ENCODE measurements at places on chromosomes 7 and 10.

DNA sequence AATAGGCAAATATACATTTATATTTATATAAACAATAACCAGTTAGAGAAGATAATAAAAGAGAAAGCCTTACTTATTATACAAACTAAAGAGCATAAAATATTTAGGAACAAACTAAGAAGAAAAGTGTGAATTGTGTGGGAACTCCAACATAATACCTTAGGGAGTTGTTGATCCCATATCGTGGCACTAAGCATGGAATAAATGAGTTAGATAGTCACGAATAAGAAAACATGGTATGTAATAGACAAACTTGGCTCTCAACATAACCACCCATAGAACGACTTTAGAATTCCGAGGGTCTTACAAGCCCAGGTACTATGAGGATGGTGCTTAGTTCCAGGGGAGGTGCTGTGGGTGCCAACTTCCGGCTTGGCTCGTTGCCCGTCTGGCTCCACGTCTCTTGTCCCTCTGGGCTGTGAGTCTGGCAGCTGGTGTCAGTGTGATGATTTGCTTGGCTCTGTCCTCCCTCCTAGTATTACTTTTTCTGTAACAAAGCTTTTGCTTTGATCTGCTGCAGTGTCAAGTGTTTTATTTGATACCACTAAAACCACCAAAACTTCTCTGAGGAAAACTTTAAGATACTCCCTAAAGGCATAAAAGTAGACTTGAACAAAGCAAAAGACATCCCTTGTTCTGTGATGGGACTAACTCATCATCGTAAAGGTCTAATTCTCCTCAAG is 9.5 kb upstream of the RBM20 start:
- no peak for DNase-seq

- no peak for DNase-seq
Observed at GRCh38 chr10:34335960-34336690, 479.0 kb downstream of the PARD3 start.

GRCh38 chr7:26584326-26584725 is 280.1 kb downstream of the SKAP2 start:
- no peak for DNase-seq

GRCh38 chr7:90825779-90826178 is 229.7 kb downstream of the CDK14 start:
- no peak for DNase-seq

DNA sequence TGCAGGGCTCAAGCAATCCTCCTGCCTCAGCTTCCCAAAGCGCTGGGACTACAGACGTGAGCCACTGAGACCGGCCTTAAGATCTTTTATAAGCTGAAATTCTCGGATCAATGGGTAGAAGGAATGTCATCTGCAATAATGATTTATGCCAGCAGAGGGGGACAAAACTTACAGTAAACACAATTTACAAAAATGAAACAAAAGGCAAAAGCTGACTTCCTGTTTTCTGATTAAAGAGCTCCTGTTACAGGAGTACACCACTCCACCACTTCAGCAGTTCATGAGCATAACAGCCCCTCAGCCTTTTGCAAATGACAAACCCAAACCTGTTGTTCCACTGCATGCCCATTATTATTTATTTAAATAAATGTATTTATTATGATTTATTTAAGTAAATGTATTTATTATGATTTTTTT is 88.5 kb upstream of the ATP6V0A4 start:
- DNase-seq = no peak

GRCh38 chr7:74263399-74264120 is 9.4 kb upstream of the RFC2 start:
- no peak for DNase-seq

DNA sequence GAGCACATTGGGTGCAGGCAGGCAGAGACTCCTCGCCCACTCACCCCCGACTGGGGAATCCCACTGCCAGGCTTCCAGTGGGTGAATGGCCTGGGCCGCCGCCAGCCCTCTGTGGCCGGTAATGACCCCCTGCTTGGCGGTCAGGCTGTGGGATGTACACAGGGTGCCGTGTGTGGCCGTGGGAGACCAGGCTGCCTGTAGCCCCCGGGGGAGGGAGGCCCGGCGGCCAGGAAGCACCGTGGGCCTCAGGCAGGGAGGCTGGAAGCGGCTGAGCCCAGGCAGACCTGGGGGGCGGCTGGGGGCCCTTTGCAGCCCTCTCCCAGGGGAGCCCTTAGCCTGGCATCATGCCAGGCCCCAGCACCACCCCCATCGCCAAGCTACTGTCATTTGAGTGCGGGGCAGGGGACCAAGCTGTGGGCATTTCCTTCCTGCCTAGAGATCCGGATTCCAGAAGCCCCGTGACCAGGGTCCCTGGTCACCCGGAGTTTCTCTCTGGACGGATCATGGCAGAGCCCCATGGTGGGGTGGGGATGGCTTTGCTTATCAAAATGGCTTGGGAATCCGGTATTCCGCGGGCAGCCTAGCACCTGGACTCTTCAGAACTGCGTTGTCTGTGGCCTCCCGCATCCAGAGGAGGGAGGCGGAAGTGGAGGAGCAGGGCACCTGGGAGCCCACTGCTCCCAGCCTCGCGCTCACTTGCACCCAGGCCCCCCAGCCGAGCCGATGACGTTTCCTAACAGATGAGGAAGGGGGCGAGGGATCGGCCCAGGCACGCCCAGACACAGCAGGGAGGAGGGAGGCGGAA is 1.1 kb downstream of the TTYH3 start:
- DNase-seq = no peak

DNA sequence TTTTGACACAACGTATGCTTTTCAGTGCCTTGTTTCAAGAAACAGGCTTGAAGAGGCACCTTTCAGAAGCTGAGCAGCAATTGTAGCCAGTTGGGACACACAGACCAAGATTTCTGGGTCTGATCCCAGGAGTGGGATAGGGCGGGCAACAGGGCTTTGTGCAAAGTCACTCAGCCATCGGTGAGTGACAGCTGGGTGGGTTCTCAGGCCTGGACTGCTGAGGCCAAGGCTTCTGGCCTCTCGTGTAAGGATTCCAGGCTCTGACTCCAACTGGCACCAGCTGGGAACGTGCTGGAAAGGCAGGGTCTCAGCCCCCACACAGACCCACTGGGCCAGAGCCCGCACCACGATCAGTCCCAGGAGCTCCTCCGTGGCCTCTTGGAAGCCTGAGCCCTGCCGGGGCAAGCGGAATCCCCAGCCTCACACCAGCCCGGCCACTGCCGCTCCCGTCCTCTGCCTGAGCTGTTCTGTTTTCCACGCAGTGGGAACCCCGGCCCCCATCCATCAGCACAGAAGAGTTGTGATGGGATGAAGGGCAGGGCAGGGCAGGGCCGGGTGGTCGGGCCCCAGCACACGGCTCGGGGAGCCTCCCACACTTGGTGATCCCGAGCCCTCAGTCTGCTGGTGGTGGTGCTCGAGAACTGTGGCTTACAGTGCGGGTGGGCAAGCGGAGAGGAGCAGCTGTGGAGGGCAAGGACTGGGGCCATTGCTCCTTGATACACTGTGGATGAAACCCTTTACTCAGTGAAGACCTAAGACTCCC is 46.8 kb downstream of the VIPR2 start:
- DNase-seq = no peak

DNA sequence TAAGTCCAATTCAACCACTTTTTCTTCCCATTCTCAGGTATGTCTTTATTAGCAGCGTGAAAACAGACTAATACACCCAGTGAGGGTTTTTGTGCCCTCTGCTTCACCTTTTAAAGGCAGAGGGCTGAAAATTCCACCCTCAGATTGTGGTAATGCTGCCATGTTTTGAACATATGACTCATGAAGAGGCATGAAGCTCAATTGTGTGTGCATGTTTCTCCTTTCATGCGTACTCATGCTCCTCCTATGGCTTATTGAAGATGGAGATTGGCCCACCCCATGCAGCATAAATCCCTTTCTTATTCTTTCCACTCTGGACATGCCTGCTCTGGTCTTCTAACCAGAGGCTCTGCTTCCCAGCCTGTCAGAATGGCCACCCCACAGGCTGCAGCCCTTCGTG is 168.0 kb upstream of the PRKCQ start:
- DNase-seq = no peak

Data from vagina (tissue), 2 donors.